ENCODE measurements at places on chromosomes 2 and 18.

- DNase-seq, result no peak
Measured at GRCh38 chr2:44347526-44347925, 13.8 kb downstream of the PREPL start.

- no peak for DNase-seq
Measured at GRCh38 chr2:230779126-230779525, 66.5 kb downstream of the CAB39 start.

GRCh38 chr2:227057743-227058447 lies 106.1 kb downstream of the COL4A4 start:
- no peak for DNase-seq

- no peak for DNase-seq
Measured at GRCh38 chr2:112834396-112835037, 2.1 kb downstream of the IL1B start.

GRCh38 chr2:195779491-195779890 lies 122.5 kb downstream of the SLC39A10 start:
- DNase-seq, result no peak

GRCh38 chr2:85734015-85734414 lies 19.8 kb upstream of the ATOH8 start:
- no peak for DNase-seq

GRCh38 chr2:100320547-100321178 lies 1.6 kb downstream of the LONRF2 start:
- no peak for DNase-seq

- no peak for DNase-seq
Measured at GRCh38 chr2:215607766-215608165, 171.9 kb upstream of the FN1 start.

- no peak for DNase-seq
Measured at GRCh38 chr2:225037415-225038230, 4.6 kb downstream of the DOCK10 start.

- no peak for DNase-seq
Measured at GRCh38 chr2:30252723-30253701, 21.7 kb downstream of the LBH start.

GRCh38 chr2:3656762-3657721 lies 958 bp upstream of the ALLC start:
- no peak for DNase-seq

DNA sequence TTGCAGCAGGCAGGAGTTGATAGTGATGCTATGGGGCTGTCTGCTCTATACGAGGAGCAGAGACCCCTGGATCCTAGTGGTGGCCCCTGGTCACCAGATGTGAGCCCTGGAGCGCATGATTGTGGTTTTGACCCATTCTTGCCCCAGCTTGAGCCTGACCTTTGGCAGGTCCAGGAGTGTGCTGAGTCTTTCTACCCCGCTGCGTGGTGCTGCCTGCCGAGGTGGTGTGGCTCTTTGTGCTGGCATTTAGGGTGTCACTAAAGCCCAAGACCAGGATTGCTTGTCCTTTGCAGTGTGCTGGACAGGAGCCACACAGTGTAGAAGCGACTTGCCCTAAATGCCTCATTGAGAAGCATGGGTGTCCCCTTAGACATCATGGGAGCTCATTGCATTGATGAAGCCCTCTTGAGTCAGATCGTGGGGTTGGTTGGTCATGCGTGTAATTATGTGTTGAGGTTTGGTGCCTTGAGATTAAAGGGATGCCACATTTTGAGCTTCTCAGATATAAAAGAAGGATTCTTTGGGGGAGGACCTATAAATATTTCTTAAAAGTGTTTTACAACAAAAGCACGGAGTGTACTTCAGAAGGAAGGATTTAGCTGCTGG lies 88.3 kb downstream of the AGAP1 start:
- no peak for DNase-seq

- no peak for DNase-seq
Measured at GRCh38 chr2:152549423-152549822, 167.8 kb downstream of the PRPF40A start.

- no peak for DNase-seq
Measured at GRCh38 chr2:234447189-234447588, 49.7 kb downstream of the ARL4C start.

DNA sequence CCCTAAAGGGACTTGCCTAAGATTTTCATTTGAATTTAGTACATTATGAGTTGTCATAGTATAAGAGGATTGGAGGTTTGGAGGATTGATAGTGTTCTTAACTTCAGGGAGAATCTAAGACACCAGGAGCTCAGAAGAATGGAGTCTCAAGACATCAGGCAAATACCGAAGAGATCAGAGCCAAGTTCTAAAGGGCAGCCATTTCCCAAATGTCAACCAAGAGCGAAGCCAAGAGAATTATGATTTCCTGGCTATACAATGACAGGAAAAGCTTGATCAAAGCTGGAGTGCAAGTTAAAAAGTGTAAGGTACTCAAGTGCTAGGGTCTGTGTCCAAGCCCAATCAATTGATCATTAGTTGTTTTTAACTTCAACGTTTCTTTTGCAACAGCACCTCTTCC lies 283.0 kb upstream of the FN1 start:
- no peak for DNase-seq

DNA sequence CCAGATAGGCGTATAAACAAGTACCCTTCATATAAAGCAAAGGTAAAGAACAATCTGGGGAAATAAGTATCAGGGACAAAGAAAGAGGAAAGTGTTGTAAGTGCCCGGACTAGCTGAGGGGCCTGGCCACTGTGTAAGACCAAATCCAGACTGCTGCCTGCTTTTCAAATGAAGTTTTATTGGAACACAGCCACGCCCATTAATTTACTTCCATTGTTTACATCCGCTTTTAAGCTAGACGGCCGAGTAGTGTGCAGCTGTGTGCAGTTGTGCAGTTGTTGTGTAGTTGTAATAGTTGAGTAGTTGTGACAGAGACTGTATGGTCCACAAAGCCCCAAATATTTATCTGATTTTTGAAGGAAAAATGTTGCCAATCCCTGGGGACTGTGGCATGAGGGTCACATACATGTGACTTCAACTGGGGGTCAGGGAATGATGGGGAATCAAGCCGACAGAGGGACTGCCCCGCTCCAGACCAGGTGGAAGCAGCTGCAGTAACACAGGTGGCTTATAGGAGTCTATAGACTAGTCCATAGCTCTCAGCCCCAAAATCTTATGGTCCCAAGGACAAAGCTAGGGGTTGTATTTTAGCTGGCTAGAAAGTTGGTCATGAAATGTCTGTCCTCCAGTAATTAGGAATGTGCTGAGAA lies 30.0 kb downstream of the FHL2 start:
- DNase-seq, result no peak

- DNase-seq, result no peak
Measured at GRCh38 chr18:2894131-2894840, 47.5 kb downstream of the EMILIN2 start.
